ENCODE measurements at places on chromosomes 3 and 15. TPM values are rescaled to one million over a fixed set of nuclear protein-coding genes. Genes with fewer than 3 reads are reported as not detected.

A4GNT gene
- total RNA-seq: not detected

EPHB3 gene
- total RNA-seq: 1.1 TPM

LRRIQ4 gene
- not detected for total RNA-seq

CASR gene
- total RNA-seq: not detected

GRCh38 chr3:188397766-188398705 lies 244.1 kb downstream of the LPP start:
- no peak for DNase-seq

DNA sequence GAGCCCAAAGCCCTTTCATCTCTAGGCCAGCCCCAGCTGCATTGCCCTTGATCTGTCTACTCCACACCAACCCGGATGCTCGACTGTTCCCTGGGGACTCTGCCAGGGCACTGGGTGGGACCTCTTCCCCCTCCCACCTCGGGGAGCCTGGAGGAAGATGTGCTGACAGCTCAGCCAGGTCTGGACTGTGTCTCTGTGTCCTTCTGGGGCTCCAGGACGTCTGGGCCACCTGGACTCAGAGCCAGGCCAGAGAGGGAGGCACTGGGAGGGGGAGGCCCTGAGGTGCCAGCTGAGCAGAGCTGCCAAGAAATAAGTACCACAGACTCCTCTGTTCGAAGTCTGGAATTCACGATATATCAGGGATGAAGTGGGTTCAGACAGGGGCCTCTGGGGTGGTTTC lies 5.8 kb upstream of the HCN4 start:
- no peak for DNase-seq

GRCh38 chr3:40973141-40973540 lies 226.2 kb upstream of the CTNNB1 start:
- DNase-seq: no peak

DNA sequence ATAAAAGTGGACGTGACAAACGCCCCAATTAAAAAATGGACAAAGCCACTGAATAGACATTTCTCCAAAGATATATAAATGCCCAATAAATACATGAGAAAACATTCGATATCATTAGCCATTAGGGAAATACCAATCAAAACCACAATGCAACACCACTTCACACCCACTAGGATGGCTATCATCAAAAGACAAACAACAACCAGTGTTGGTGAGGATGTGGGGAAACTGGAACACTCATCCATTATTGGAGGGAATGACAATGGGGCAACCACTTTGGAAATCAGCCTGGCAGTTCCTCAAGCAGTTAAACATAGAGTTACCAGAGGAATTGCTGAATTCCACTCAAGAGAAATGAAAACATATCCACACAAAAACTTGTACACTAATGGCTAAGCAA lies 32.4 kb upstream of the FGD5 start:
- DNase-seq: no peak

GRCh38 chr3:88150371-88150770 lies 612 bp downstream of the C3orf38 start:
- no peak for DNase-seq
